Dermis microvascular lymphatic vessel endothelial cell (primary cell): ENCODE measurements at places on chromosomes 4 and X. TPM values are rescaled to one million over a fixed set of nuclear protein-coding genes. Genes with fewer than 3 reads are reported as not detected.

TECRL gene
- not detected in 2 replicates for total RNA-seq

- peak; percentile 36 for DNase-seq
Observed at GRCh38 chr4:124018383-124019317, 622.1 kb downstream of the SPRY1 start.

GRCh38 chrX:31708116-31708515 is 636.3 kb upstream of the FTHL17 start:
- DNase-seq, result no peak

GRCh38 chr4:155173371-155173770 is 35.1 kb upstream of the NPY2R start:
- DNase-seq, result no peak
